Sigmoid colon (tissue), 7 donors: ENCODE measurements at places on chromosomes 5 and 9. TPM values are rescaled to one million over a fixed set of nuclear protein-coding genes. Genes with fewer than 3 reads are reported as not detected.
A peak's percentile ranks its signal among the peaks of the same experiment; 100 is the strongest.

The PITX1 gene
- 5.3 TPM for total RNA-seq

- no peak for DNase-seq
Observed at GRCh38 chr9:104833696-104834095, 69.8 kb downstream of the NIPSNAP3B start.

GRCh38 chr9:21311889-21312288, 6.8 kb upstream of the IFNA5 start:
- DNase-seq, result no peak

DNA sequence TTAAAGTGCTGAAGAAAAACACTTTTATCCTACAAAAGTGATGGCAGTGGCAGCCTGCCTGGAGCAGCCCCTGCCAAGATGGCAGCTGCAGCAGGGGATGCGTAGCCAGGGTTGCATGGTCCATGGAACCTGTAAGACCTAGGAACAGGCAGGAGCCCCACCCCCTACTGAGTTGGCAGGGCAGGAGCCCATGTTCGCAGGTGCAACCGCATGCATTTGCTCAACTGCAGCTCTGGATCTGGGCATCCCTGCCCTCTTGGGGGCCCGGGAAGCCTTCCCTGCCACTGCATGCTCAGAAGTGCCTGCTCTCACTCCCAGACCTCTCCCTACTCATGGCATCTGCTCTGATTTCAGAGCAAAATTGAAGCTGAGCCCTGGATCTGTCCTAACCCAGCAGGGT, 779.6 kb downstream of the CDH18 start:
- no peak for DNase-seq

The PCDHGA2 gene
- total RNA-seq, result 2.8 TPM

DNA sequence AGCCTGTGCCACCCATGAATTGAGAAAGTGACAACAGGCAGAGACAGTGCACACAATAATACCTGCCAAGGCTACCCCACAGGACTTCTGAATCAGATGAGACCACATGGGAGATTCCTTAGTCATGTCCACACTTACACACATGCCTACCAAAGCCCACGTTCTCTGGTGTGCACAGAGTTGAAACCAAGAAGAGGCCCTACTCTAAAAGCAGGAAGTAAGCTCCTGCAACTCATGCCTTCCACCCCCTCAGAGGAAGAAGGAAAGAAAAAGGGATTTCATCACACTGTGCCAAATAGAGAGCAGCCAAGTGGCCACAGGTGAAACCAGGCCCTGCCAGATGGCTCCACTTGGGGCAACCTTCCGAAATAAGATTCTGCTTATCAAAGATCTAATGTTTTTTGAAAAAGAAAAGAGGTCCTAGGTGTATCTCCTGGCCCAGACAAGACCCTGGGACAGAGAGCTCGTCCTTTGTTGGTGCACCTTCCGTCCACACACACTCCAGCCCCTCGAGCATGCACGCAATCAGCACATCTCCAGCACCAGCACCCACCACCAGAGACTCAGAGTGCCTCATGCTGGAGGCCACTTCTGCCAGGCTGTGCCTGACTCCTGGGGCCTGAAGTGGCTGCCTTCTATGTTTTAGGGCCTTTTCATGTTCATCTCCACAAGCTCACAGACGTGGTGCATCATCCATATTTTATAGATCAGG, 114.6 kb upstream of the SPOCK1 start:
- no peak for DNase-seq

DNA sequence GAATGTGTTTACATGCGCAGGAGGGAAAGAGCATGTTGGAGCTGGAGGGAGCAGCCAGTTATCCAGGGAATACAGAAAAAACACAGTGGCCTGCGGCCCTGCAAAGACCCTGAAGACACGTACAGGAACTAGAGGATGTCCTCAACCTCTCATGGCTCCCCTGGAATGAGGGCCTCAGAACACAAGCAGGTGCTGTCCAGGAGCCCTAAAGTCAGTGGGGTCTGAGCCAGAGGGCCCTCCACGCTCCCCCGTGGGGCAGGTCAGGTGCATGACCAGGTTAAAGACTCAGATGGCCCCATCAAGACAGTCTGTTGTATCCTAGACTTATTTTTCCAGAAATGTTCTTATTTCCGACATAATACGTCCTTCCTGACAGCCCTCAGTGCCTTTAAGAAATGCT, 106.9 kb downstream of the ROR2 start:
- DNase-seq, result peak; percentile 37

The CNTLN gene
- total RNA-seq, result 12.1 TPM

The NR4A3 gene
- total RNA-seq, result 1.1 TPM

The HMGCS1 gene
- 13.0 TPM for total RNA-seq

DNA sequence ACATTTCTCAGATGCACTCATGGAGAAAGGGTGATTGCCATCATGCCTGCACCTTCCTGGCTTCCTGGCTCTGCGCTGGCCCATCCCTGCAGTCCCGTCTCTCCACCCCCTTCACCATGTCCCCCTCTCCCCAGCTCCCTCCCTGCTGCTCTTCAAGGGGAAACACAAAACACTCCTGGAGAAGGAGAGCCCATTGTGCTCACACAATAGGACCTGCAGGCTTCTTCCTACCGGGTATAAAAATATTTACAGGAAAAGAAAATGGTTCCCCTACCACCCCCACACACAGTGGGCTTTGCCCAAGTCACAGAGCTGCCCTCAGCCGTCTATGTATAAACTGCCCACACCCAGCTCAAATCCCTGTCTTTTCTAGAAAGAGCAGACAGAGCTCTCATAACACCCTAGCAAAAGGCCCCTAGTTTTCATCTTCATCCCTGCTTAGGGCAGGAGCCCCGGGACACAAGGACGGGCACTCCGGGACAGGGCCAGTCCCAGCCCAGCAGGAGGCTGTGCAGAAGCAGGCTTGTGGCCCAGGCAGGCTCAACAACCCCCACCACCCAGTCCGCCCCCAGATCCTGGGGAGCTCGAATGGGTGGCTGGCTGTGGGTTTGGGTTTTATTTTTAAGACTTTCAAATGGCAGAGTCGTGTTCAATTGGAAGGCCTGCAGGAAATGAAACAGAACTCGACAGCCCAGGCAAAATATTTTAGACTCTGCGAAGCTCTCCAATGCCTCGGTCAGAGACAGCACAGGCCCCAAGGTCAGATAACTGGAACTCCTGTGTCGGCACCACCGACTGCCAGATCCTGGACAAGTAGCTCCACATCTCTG, 77.3 kb downstream of the LRSAM1 start:
- no peak for DNase-seq

GRCh38 chr5:83538786-83539462, 67.4 kb downstream of the VCAN start:
- DNase-seq, result no peak

The SLC34A3 gene
- not detected for total RNA-seq

GRCh38 chr5:79840084-79840990, 150.7 kb downstream of the CMYA5 start:
- DNase-seq, result no peak

DNA sequence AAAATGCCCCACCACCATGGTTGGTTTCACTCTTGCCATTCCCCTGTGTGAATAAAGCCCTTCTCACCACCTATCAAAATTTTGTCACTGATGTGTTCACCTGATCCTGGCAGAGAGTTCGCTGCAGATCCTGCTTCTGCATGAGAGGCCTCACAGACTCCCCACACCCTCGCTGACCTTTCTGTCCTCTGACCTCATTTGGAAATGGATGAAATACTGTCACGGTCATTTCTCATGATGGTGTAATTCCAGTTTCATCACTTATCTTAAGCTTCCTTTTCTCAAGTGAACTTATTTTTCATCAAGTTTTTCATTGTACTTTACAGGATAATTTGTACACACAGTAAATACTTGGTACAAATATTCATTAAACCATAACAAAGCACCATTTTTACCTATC, 131.3 kb downstream of the FRMD3 start:
- no peak for DNase-seq

GRCh38 chr9:87336914-87337333, 160.7 kb upstream of the DAPK1 start:
- DNase-seq, result no peak

The GADD45G gene
- 19.7 TPM for total RNA-seq

- DNase-seq, result no peak
Observed at GRCh38 chr5:111779260-111779921, 22.4 kb upstream of the NREP start.

DNA sequence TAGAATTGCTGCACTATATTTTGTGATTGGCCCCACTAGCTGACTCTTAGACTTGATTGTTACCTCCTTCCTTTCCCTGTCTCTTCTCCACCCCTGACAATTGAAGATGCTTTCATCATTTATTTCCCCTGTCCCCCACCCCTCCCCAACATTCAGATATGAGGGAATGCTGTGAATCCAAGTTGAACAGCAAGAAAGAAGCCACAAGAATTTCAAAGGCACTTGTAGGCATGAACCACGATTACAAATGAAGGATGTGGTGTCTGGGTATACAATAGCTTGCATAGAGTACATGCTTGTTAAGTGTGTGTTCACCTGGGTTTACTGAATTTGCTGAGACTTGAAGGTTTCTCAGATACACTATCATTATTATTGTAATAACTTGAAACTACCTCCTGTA, 78.3 kb upstream of the TRIO start:
- DNase-seq, result no peak

The SPOUT1 gene
- 25.4 TPM for total RNA-seq

The PRDM9 gene
- not detected for total RNA-seq

The KLF9 gene
- 120 TPM for total RNA-seq

DNA sequence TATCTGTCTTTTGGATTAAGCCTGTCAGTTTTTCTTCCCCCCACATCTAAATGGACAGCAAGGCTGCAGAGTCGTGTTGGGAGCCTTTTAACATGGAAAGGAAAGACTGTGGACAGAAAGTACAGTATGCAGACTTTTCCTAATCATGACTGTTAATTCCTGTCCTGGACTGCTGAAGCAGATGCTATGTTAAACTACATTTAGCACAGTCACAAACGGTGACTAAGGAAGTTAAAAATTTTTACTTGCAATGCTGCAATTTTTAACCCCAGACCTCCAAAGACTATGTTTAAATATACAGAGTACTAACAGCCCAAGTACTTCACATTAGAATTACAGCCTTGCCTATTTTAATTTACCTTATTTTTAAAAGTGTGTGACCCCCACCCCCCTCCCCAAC, 51.8 kb downstream of the ELAVL2 start:
- DNase-seq, result no peak

GRCh38 chr5:110161162-110161561, 471.4 kb downstream of the MAN2A1 start:
- no peak for DNase-seq

- DNase-seq, result no peak
Observed at GRCh38 chr5:43543434-43543833, 13.4 kb downstream of the PAIP1 start.

The FBXL17 gene
- total RNA-seq, result 19.4 TPM

DNA sequence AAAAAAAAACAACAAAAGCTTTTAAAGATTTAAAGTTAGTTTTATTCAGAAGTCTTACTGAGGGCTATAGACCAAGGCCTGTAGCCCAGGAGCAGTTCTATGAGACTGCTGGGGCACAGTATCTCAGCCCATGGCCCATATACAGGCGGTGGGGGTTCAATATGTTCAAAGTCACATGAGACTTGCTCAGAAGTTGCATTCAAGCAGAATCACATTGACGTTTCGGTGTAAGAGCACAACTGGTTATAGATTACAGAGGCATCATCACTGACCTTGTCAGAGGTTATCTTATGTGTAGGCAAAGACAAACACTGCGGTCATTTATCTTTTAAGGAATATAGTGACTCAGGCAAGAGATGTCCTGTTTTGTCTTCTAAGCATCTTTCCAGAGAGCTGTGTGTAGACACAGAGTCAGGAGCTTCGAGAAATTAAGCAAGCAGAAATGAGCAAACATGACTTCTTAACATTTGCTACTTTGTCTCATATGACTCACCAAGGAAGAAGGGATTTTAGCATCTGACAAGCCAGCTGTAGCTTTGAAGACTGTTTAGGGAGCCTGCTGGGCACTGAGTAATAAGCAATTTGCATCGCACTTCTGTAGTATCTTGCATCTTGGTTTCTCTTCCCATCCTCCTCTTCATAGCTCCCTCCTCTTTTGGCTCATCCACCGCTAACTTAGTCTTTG, 12.9 kb upstream of the F2RL1 start:
- no peak for DNase-seq

- DNase-seq, result no peak
Observed at GRCh38 chr5:53068291-53068836, 41.2 kb downstream of the MOCS2 start.

DNA sequence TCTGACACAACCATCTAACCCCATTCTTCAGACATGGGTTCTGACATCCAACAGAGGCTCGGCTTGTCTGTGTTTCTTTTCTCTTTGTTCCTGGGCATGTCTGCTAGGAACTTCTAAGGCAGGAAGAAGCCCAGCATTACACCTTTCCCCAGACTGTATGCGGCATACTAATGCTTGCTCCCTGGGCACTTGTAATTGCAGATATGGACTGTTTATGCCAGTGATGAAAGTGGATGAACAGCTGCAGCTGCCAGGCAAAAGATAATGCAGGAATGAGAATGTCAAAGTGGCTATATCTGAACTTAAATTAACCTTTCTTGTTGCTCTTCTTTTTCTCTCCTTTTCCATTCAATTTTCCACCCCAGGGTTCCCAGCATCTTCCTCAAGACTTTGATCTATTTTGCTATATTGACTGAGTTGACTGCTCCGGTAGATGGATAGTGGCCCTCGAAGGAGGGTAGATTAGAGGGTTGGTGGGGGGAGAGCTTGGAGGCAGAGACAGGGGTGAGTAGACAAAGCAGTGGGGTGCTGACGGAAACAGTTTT, 344.4 kb downstream of the MAN2A1 start:
- DNase-seq, result no peak

GRCh38 chr5:90169078-90169477, 240.5 kb downstream of the CETN3 start:
- no peak for DNase-seq

DNA sequence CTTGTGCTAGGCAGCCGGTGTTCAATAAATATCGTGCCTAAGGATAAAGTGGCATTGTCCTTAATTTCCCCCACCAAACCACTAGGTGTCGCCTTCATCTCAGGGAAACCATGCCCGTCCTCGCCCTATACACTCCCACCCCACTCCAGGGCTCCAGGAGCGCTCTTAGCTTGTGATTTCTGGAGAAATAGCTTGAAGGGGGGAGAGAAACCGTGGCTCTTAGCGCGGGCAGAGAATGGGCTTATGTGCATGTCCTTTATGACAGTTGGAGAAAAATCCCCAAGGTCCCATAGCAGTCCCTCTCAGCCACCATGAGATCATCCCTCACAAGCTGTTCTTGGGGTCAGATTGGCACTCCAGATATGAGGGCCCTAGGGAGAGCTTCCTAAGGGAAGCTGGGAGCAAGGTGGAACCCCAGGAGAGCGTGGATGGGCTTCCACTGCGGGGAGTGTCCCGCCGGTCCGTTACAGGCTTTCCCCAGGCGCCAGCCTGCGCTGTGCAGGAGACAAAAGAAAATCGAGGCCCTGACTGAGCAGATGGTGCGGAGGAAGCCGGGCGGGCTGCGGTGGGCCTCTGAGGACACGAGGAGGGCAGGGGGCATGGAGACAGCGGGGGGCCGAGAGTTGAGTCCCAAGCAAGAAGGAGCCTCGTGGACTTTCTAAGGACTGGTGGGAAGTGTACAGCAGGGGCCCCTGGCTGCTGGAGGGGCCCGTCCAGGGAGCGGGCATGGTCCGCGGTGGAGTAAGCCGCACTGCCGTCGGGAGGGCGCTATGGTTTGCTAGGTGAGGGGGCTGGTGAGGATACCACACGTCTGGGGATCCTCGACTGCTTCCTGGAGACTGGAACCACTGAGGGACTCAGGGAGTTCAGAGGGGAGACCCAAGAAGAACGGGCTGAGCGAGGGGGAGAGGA, 750 bp upstream of the NPR2 start:
- DNase-seq, result peak; percentile 92
